ENCODE measurements at places on chromosomes 1 and 21. TPM values are rescaled to one million over a fixed set of nuclear protein-coding genes. Genes with fewer than 3 reads are reported as not detected.

Gene PTPN22
- 3.1 TPM for total RNA-seq

Gene ZNF683
- not detected for total RNA-seq

Gene FOXO6
- 0.05 TPM for total RNA-seq

Gene DCDC2B
- total RNA-seq: not detected

Gene C2CD4D
- not detected for total RNA-seq

Gene OR2T11
- not detected for total RNA-seq

Gene PAPPA2
- 0.05 TPM for total RNA-seq
